ENCODE measurements at places on chromosomes 1 and 21. TPM values are rescaled to one million over a fixed set of nuclear protein-coding genes. Genes with fewer than 3 reads are reported as not detected.

TMEM81 gene
- 0.74 TPM for total RNA-seq

CYP4Z1 gene
- 0.53 TPM for total RNA-seq

SHISA4 gene
- 10.1 TPM for total RNA-seq

YBX1 gene
- total RNA-seq, result 401 TPM

ATP1A4 gene
- 8.3 TPM for total RNA-seq

CRYZL1 gene
- 69.3 TPM for total RNA-seq

GSTM2 gene
- 78.0 TPM for total RNA-seq

HSPA6 gene
- 1.2 TPM for total RNA-seq

DUSP23 gene
- total RNA-seq, result 9.6 TPM

BTBD19 gene
- 5.3 TPM for total RNA-seq

RASSF5 gene
- total RNA-seq, result 8.9 TPM

VWA5B1 gene
- 0.58 TPM for total RNA-seq

FNDC5 gene
- total RNA-seq, result 50.5 TPM

ADCY10 gene
- 0.37 TPM for total RNA-seq
